Activated T-helper 1 cell treated with anti-CD3 and anti-CD28 coated beads, Interleukin-12 subunit alpha, Interleukin-12 subunit beta, Interleukin-2, Interleukin-4 antibody, amounts not matched to agents 30 ng/mL and 10 ng/mL and 1 ng/mL, durations not matched to agents 14 hours and 24 hours and 36 hours (primary cell): ENCODE measurements at places on chromosomes 6 and 20. TPM values are rescaled to one million over a fixed set of nuclear protein-coding genes. Genes with fewer than 3 reads are reported as not detected.

Gene GNMT
- total RNA-seq: 0.54 and 0.60 TPM in 2 replicates

Gene PSORS1C2
- total RNA-seq: not detected in 2 replicates

Gene GCM1
- total RNA-seq: 0.15 TPM in 1 of 2 replicates, not detected in the other

Gene FNDC11
- total RNA-seq: 0.15 and 0.26 TPM in 2 replicates

Gene MUC22
- not detected in 2 replicates for total RNA-seq
